ENCODE measurements at places on chromosomes 13 and 19.

GRCh38 chr19:1252221-1252820, 3.9 kb downstream of the MIDN start:
- H3K36me3 ChIP-seq: peaks cover 44% of the 10 kb centered on the region
- peak overlapping the region; percentile 74 for H3K4me3 ChIP-seq
- H3K4me1 ChIP-seq: no peaks in the 10 kb centered on the region
- H3K27ac ChIP-seq: peak overlapping the region; percentile 94
- peak; percentile 93 for DNase-seq

DNA sequence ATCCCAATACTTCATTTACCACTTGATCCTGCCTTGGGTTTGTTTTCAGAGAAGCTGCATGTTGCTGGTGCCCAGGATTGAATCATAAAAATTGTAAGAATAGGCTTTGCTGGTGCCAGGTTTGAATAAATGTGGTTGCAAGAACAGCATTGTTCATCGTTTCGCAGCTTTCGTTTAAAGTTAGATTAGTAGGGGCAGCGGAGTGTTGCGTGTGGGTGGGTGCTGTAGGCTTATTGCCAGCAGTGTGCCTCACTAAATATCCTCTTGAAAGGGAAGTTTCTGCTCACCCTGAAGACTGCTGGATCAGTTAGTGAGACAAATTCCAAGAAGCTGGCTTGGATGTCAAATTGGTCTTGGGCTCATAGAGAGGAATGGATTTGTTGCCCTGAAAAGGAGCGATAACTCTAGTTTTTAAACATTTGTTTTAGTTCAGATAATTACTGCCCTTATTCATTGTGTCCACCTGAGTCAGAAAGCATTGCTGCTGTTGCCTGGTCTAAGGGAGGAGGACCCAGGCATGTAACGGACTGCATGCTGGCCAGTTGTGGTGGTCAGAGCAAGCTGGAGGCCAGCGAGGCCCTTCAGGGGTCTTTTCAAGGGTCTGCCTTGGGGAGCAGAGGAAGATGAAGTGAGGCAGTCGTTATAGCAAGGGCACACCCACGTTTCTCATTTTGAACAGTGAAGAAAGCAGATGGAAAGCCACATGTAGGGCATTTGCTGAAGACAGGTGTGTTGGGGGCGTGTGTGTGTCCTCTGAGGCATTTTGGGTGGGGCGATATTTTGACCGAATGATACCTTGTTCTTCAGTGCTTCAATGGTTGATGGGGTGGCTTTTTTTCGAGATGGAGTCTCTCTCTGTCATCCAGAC, 8.5 kb downstream of the ILF3 start:
- H3K4me3 ChIP-seq: no peak overlapping the region
- no peak for DNase-seq
- no peaks in the 10 kb centered on the region for H3K36me3 ChIP-seq
- no peaks in the 10 kb centered on the region for H3K27me3 ChIP-seq
- H3K4me1 ChIP-seq: no peaks in the 10 kb centered on the region

GRCh38 chr13:96617528-96617927, 376.7 kb downstream of the OXGR1 start:
- no peaks in the 10 kb centered on the region for H3K4me1 ChIP-seq
- no peaks in the 10 kb centered on the region for H3K27me3 ChIP-seq
- H3K4me3 ChIP-seq: no peak overlapping the region
- DNase-seq: no peak
- H3K27ac ChIP-seq: no peak overlapping the region
- H3K36me3 ChIP-seq: no peaks in the 10 kb centered on the region

DNA sequence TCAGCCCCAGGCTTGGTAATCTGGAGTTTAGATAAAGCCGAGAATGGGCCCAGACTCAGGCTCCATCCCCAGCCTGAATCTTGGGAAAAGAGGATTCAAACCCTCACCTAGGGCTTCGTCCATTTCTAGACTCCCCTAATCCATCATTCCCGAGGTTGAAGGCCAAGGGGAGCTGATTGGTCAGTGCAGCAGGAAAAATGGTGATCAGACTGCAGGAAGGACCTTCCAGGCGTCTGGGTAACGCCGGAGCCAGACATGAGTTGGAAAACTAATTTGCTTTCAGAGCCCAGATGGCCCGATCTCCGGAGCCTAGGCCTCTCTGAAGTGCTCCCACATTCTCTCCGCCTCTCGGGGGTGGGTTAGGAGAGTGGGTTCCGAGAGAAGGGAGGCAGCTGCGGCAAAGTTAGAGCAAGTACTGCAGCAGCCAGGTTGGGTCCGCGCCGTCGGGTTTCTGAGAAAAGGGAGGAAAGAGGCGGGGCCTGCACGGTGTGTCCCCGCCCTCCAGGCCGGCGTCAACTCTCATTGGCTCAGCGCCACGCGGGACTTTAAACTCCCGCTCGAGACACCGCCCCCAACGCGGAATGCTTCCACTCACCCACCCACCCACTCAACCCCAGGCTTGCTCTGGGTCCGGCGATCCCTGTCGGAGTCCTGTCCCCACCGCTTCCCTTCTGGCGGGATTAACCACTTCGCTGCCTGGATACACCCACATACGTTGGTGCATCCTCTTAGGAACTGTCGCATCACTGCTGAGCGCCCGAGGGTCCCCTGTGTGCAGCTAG, 788 bp upstream of the RTBDN start:
- peaks cover 27% of the 10 kb centered on the region for H3K27me3 ChIP-seq
- no peak overlapping the region for H3K4me3 ChIP-seq
- peaks cover 3% of the 10 kb centered on the region for H3K4me1 ChIP-seq
- no peak for DNase-seq
- no peaks in the 10 kb centered on the region for H3K36me3 ChIP-seq
- no peak overlapping the region for H3K27ac ChIP-seq

DNA sequence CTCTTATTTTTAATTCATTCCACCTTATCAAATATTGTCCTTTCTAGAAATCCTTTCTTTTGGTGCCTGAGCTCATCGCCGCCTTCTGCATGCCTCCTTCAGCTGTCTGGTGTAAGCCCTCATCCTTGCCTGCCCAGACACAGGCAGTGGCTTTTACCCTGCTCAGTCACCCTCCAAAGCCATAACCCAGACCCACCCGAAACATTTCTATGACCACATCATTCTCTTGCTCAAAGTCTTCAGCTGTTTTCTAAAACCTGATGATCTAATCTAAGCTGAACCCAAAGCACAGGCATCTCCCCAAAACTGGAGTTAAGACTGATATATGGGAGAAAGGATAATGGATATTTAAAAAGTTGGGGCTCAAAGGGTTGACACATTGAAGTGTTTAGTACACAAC, 753.7 kb upstream of the SGCG start:
- no peak for DNase-seq
- H3K27ac ChIP-seq: no peak overlapping the region
- no peaks in the 10 kb centered on the region for H3K36me3 ChIP-seq
- H3K4me3 ChIP-seq: no peak overlapping the region
- no peaks in the 10 kb centered on the region for H3K4me1 ChIP-seq

GRCh38 chr13:106919133-106919532, 351.2 kb upstream of the ARGLU1 start:
- no peak overlapping the region for H3K27ac ChIP-seq
- H3K27me3 ChIP-seq: no peaks in the 10 kb centered on the region
- H3K4me1 ChIP-seq: no peaks in the 10 kb centered on the region
- DNase-seq: no peak
- H3K36me3 ChIP-seq: no peaks in the 10 kb centered on the region
- H3K4me3 ChIP-seq: no peak overlapping the region

DNA sequence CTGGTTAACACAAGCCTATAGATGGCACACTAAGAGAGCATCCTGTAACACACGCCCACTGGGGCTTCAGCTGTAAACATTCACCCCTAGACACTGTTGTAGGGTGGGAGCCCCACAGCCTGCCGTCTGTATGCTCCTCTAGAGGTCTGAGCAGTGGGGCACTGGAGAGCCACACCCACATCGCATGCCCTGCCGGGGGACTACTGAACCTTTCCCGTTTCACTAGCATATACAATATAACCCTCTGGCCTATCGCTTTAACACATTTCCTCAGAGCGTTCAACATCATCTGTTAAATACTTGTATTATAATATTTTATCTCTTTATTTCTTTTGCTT, 73.4 kb downstream of the PCDH9 start:
- no peaks in the 10 kb centered on the region for H3K27me3 ChIP-seq
- no peak for DNase-seq
- H3K4me1 ChIP-seq: no peaks in the 10 kb centered on the region
- H3K4me3 ChIP-seq: no peak overlapping the region

GRCh38 chr19:5973867-5974635, 3.9 kb downstream of the RANBP3 start:
- H3K27me3 ChIP-seq: no peaks in the 10 kb centered on the region
- no peak overlapping the region for H3K4me3 ChIP-seq
- H3K36me3 ChIP-seq: no peaks in the 10 kb centered on the region
- H3K27ac ChIP-seq: no peak overlapping the region
- H3K4me1 ChIP-seq: no peaks in the 10 kb centered on the region
- DNase-seq: no peak

DNA sequence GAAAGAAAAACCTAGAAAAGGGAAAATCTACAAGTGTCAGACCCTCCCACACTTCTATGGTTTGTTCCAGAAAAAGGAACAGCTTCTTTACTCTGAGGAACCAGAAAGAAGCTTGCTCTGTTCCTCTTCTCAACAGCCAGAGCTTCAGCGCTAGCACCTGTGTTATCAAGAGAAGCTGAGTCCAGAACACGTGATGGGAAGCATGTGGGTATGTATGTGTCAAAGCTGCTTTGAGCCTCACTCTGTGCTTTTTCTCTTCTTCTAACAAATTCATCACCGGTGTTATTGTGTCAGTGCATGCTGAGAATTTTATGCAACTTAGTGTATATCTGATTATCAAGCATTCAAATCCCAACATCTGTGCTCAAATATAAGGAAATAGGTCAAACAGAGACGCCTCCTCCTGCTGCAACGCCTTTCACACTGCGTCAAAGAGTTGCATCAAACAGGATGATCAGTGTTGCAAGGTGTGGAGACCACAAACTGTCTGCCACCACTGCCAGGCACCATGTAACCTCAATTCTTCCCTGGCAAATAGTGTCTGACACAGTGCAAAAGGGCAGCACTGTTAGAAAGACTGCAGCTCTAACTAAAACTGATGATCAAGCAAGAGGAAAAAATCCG, 83.9 kb downstream of the LRRC63 start:
- no peak overlapping the region for H3K4me3 ChIP-seq
- H3K4me1 ChIP-seq: peaks cover 3% of the 10 kb centered on the region
- peak overlapping the region; percentile 93 for H3K27ac ChIP-seq

DNA sequence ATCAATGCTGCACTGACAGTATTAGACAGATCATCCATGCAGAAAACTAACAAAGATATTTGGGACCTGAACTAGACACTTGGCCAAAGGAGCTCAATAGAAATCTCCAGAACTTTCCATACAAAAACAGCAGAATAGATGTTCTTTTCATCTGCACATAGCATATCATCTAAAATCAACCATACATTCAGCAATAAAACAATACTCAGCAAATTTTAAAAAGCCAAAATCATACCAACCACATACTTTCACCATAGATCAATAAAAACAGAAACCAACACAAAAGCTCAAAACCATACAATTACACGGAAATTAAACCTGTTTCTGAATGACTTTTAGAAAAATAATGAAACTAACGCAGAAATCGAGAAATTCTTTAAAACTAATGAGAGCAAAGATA, 592.6 kb downstream of the SLITRK5 start:
- no peak overlapping the region for H3K4me3 ChIP-seq
- H3K27me3 ChIP-seq: no peaks in the 10 kb centered on the region

DNA sequence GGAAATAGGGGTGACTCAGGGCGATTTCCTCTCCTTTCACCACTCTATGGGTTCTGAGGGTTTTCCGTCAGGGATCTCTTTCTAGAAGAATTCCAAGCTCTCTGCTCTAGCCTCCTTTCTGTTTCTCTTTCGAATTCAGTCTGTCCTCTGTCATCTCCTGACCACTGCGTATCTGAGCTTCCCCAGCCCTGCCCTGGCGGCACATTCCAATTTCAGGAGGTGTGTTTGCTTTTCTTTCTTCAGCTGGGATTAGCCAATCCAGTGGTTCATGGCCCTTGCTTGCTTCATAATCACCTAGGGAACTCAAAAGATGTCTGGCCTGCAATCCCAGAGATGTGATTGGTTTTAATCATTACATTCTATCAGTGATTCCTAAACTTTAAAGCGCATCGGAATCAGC, 9.4 kb downstream of the IFNL2 start:
- no peak overlapping the region for H3K4me3 ChIP-seq
- no peak overlapping the region for H3K27ac ChIP-seq
- DNase-seq: peak; percentile 77
- H3K36me3 ChIP-seq: no peaks in the 10 kb centered on the region
- no peaks in the 10 kb centered on the region for H3K27me3 ChIP-seq

GRCh38 chr19:57719901-57720519, 7.4 kb downstream of the ZNF671 start:
- H3K27me3 ChIP-seq: no peaks in the 10 kb centered on the region
- no peak overlapping the region for H3K27ac ChIP-seq
- no peak overlapping the region for H3K4me3 ChIP-seq

All from right lobe of liver (tissue), 6 donors.